ENCODE measurements at places on chromosomes 11 and 22.

DNA sequence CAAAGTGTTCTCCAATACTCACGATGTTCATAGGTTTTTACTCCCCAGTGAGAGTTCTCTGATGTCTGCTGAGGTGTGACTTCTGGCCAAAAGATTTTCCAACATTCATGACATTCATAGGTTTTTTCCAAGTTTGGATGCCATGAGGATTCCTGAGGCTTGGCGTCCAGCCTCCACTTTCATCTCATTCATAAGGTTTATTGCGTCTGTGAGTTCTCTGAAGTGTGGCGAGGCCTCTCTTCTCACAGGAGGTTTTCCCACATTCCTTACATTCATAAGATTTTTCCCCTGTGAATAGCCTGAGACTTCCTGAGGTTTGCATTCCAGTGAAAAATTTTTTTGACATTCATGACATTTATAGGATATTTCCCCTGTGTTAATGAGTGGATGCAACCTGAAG, 1014.1 kb downstream of the LRRC4C start:
- DNase-seq: no peak

GRCh38 chr22:28179392-28179791, 260.3 kb upstream of the PITPNB start:
- no peak for DNase-seq

GRCh38 chr22:41445129-41446056, 1.2 kb downstream of the TOB2 start:
- DNase-seq: no peak

DNA sequence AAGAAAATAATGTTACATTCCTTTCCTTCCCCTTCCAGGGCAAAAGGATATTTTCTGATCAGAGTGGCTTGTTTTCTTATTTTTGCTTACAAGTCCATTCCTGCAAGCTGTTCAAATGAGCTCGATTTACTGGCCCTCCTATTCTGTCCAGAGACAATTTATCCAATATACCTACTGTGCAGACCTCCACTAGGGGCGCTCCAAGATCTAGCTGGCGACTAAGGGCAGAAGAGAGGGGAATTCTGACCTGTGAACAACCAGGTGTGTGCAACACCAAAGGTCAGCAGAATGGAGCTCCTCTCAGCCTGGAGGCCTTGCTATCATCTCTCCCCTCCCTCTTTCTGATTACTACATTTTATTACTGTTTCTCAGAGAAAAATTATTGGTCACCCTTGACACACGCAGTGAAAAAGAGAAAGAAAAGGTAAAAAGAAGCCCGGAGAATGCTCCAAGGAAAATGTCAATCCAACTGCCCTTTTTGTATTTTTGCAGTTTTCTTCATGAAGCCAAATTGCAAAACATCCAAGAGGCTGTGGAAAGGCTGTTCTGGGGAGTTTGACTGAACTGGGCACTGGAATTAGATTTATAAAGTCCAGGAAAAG, 3.2 kb downstream of the SEZ6L start:
- no peak for DNase-seq

- DNase-seq: no peak
Observed at GRCh38 chr11:75602951-75603350, 40.9 kb downstream of the SERPINH1 start.

DNA sequence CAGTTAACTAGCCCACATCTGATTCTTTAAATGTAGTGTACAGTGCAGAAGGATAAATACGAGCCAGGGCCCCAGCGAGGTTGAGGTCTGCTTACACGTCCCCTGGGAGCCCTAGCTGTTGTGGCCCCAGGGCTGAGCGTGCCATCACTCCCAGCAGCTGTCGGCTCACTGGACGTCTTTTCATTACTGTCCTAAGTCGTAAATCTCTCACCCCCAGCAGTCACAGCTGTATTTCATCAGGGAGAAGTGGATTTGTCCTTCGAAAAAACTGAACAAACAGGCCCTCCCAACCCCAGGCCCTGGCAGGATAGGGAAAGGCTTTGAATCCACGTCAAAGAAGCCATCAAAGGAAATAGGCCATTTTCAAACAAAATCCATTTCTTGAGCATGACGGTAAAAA, 110.4 kb upstream of the CSNK2A3 start:
- no peak for DNase-seq

- DNase-seq: no peak
Observed at GRCh38 chr11:111044751-111045406, 200.6 kb upstream of the POU2AF2 start.

- DNase-seq: no peak
Observed at GRCh38 chr11:92776676-92777075, 192.8 kb upstream of the MTNR1B start.

GRCh38 chr22:27240298-27241075, 561.1 kb downstream of the MN1 start:
- no peak for DNase-seq

GRCh38 chr11:57207168-57207567, 25.4 kb downstream of the LRRC55 start:
- DNase-seq: no peak

DNA sequence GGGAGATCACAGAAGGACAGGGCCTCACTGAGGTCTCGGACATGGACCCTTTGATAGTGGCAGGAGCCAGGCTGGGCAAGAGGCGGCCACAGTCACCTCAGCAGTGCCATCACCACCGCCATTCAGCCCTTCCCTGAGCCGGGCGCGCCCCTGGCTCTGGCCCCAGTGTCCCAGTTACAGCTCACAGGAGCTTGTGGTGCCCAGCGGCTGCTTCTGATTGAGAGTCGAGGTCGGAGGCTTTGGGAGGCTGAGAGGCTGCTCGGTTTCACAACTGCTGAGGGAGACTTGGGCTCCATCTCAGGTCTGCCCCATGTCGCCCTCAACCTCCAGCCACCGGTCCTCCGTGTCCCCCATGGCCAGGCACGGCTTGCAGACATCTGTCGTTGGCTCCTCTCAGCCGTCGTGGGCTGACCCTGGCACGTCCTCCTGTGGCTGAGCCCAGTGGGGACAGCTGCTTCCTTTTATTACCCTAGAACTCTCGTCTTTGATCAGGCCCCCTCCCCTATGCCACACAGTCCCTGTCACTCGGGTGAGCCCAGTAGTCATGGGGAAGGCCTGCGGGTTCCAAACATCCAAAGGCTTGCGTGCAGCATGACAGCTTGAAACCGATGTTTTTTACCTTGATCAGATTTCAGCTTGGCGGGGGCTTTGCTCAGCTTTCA, 28.4 kb upstream of the PPP6R3 start:
- DNase-seq: no peak

GRCh38 chr11:78752494-78752893, 177.8 kb upstream of the NARS2 start:
- DNase-seq: no peak

DNA sequence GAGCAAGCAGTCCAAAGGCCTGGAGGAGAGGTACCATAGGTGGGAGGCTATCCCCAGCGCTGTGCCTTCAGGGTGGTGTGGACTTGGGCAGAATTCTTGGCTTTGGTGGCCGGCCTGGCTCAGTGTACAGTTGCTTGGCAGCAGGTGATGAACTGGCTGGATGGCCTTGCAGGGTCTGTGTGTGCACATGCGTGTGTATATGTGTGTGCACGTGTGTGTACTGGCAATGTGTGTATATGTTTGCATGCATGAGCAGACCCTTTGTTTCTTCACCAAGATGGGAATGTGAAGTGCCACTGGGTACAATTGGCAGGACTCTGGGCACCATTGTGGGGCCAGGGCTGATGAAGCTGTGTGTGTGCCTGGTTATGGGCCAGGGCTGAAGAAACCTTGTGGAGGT, 53.0 kb downstream of the CEP164 start:
- DNase-seq: no peak

GRCh38 chr22:41302021-41302767, 869 bp downstream of the ZC3H7B start:
- no peak for DNase-seq

DNA sequence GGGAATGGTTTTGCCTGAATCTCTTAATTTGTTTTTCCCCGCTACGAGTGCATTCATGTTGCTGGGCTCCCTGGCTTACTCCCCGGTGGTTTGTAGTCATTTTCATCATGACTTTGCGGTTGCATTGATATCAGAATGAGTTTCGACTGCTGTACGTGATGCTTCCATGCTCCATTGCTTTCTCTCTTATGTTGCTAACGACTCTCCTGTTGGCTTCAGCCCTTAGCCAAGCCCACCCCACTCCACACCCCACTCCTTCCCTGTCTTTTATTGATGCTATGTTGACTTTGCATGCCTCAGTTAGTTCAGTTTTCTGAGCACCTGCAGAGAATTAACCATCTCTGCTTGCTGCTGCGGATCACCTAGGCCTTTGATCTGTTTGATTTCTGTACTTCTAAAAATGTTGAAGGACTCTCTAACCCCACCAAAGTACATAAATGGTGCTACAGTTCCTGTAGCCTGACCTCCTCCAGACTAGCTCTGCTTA, 65.3 kb downstream of the ARFGAP2 start:
- no peak for DNase-seq

DNA sequence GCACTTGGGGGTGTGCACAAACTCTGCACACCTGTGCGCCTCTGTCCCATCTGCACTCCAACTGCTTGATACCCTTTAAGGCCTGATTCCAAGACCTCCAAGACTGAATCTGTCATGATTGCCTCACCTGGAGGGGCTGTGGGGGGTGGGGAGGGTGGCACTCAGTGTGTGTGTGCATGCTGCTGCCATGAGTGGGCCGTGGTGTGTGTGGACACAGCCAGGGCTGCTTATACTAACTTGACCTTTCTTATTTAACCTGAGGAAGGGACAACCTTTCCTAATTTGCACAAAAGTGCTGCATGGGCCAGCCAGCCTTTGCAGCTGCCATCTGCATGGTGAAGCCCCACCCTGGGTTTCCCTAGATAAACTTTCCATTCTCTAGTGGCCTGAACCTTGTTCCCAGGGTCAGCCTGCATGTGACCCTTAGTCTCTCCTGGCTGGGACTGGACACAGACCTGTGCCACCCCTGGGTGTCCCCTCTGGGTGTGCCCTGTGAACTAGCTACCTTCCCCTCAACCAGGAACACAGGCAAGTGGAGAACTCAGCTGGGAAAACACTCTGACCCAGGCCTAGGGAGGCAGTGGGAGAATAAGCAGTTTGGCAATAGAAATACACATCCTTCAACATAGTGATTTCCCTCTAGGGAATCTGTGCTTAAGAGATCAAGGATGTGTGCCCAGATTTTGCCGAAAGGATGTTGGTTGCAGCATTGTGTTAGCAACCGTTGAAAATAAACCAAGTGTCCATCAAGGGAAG, 45.4 kb upstream of the DKK3 start:
- DNase-seq: no peak

DNA sequence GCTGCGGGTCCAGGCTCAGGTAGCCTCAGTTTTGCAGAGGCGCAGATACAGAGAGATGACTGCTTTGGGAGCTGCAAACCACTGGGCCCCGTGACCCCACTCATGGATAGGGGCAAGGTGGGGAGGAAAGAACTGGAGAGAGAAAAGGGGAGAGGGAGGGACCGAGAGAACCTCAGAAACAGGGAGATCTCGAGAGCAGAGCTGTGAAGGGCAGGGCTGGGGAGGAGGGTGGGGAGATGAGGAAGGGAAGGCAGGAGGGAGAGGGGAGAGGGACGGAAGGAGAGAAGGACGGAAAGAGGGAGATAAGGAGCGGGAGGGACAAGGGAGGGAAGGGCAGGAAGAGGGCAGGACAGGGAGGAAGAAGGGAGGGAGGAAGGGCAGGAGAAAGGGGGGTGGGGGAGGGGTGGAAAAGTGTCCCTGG, 46.3 kb downstream of the IGLL1 start:
- no peak for DNase-seq

- DNase-seq: no peak
Observed at GRCh38 chr11:57197762-57198161, 16.0 kb downstream of the LRRC55 start.

GRCh38 chr22:32662587-32662915, 139.0 kb upstream of the TIMP3 start:
- DNase-seq: no peak

DNA sequence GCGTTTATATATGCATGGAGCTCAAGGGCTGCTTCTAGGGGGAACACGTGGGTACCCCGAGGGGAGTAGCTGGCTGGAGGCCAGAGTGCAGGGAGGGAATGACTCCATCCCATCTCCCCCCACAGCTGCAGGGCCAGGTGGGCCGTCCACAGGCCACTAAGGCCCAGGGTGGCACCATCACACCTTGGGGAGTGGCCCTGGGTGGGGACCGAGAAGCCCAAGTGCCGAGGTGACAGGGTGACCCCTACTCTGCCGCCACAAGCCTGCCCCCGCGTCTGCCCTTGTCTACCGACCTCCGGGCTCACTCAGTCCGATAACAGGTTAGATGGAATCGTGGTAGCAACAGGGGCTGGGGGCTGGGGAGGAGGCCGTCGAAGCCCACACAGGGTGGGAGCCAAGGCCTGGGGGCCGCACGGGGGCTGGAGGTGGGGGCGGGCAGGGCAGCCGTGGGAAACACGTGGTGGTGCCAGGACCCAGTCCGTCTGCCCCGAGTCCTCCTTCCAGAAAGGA, 125.7 kb downstream of the KCNQ1OT1 start:
- no peak for DNase-seq

DNA sequence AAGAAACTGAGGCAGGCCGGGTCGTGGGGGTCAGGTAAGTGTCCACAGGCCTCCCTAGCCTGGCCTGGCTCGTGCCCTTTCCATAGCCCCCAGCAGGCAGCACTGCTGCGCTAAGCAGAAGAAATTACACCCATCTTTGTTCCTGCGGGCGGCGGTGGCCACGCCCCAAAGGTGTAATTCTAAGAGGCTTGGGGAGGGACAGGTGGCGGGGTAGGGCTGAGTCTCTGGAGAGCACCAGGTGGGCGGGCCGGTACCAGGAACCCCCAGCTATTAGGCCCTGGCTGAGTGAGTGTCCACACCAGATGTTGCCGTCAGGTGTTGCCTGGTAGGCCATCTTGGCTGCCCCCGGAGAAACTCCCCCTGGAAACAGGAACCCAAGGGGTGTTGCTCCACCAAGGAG, 12.3 kb upstream of the ARAP1 start:
- DNase-seq: no peak

GRCh38 chr11:134904103-134904790, 492.2 kb upstream of the B3GAT1 start:
- DNase-seq: no peak

DNA sequence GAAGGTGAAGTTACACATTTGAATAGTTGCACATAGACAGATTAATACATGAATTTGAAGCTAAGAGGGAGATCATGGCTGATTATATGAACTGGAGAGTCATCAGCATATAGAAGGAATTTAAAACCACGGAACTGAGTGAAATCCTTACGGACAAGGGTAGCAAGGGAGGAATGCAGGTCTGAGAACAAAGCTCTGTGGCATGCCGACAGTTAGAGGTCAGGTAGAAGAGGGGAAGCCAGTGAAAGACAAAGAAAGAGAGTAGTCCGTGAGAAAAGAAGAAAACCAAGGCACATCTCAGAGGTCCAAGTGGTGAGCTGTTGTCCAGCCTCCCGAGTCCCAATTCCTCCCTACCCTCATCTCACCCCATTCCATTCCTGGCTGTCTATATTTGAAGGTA, 11.8 kb upstream of the SYT9 start:
- DNase-seq: no peak

DNA sequence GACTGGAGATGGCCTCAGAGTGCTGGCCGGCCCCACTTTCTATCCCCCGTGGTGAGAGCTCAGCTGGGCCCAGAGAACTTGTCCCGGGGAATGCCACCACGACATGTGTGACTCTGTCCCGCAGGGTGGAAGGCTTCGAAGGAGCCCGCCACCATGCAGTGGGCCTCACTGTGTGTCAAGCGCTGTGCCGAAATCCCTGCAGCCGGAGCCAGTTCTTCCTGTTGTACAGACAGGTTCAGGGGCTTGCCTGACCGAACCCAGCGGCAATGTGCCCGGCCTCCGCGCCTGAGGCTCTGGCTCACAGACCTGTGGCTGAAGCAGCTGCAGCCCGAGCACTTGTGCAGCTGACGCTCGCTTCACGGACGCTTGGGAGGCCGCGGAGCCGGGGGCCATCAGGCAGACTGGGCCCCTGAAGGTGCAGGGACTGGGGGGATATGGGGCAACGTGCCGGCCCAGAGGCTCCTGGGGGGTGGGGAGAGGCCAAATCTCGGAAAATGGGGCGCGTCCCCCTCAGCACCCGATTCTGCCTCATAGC, 650 bp downstream of the PPM1F start:
- DNase-seq: no peak
